Lower leg skin (tissue), 4 donors: ENCODE measurements at places on chromosomes 16 and 17. TPM values are rescaled to one million over a fixed set of nuclear protein-coding genes. Genes with fewer than 3 reads are reported as not detected.

HOXB4 gene
- 0.97 TPM for total RNA-seq

DNA sequence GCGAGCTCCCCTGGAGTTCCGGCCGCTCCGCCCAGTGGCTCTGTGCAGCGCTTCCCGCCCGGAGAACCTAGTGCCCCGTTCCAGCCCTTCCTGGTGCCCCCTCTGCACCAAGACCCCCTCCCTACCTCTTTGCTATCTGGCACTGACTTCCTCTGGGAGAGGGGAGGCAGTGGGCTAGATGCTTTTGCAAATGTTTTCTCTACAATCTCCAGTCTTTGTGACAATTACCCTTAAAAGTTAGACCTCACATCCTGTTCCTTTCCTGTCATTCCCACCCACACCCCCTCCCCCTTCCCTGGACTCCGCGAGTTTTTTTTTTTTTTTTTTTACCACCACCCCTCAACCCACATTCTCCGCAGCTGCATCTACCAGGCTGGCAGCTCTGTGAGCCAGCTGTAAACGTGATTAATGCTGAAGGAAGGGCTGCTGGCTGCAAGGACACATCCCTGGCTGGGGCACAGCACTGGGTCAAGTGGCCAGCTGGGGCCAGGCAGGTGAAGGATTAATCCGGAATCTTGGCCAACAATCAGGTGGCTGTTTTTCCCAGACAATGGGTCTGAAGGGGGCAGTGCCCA, 101.5 kb downstream of the MGAT5B start:
- DNase-seq: no peak

GRCh38 chr17:32689348-32689747, 187.6 kb downstream of the MYO1D start:
- no peak for DNase-seq

DNA sequence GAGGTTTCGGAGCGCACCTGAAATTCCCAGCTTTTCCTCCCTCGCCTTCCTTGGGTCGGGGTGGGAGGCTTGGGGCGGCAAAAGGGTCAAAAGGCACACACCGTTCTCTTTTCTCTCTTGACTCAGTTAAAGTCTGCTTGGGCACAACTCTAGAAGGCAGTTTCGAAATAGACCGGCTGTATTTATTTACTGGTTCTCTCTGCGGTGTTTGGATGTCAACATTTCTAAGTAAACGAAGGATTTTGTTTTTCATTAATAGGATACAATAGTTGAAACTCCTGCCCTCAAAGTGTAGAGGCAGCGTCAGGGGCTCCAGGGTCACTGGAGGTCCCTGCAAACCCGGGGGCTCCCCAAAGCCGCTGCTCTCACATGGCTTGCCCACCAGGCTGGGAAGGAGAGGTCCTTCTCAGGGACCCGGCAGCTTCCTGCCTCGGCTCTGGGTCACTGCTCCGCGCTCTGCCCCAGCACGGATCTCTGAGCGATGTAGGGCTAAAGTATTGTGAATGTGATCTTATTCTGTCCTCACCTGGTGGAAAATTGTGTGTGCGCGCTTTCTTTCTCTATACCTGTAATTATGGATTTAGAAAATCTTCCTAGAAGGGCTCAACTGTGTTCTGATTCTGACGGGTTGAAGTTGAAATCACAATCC, 952 bp downstream of the BMERB1 start:
- no peak for DNase-seq

DNA sequence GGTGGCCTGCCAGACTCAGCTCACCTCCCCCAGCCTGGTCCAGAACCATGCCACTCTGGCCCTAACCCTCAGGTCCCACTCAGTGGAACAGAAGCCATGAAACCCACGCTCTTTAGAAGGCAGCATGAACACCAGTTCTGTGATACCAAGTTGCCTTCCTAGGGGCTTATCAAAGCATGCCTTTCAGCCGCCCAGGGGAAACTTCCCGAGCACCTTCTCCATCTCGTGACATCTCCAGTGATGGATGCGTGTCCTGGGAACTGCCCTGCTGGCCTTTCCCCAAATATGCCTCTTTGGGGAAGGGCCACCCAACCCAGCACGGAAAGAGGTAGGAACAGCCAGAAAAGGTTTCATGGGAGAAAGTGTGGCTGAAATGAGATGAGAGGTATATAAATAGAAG, 8.3 kb downstream of the CCDC42 start:
- peak; percentile 74 for DNase-seq
